ENCODE measurements at places on chromosomes 3 and 15. TPM values are rescaled to one million over a fixed set of nuclear protein-coding genes. Genes with fewer than 3 reads are reported as not detected.

The SPINK8 gene
- total RNA-seq: not detected

The DUOXA2 gene
- not detected for total RNA-seq

The MGLL gene
- total RNA-seq: 8.9 TPM

The KIF15 gene
- 5.8 TPM for total RNA-seq

The NRG4 gene
- under 0.01 TPM for total RNA-seq

Measured in smooth muscle cell of the umbilical artery (primary cell).